ENCODE measurements at places on chromosomes 13 and 19.

DNA sequence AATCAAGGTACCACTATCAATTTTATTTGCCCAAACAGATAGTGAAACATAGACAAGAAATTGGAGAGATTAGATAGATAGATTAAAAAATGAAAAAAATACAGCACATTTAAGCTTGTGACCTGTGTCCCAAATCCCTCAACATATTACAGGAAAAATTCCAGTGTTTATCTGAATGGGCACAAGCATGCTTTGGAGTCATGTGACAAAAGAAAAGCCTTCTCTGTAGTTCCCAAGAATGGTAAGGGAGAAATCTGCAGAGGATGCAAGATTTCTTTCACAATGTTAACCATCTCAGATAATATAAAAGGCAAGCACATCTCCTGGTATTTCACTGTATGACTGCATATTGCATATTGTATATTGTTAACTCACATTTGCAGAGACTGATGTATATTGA is 168.0 kb downstream of the PCDH9 start:
- DNase-seq, result no peak

DNA sequence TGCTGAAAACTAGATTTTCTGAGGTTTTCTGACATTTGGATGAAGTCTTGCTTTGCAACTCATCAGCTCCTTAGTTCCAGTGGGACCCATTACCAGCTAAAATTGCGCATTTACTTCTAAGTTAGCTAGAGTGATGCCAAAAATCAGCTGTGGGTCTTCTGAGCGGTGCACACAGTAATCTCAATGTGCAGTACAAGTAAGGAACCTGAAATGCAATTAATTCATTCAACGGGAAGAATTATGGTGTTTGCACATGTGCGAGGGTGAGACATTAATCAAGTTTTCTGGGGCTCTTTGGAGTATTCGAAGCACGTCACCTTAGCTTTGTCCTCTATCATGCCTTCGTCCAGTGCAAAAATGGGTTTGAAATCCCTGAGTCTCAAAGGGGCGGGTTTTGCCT is 146.2 kb downstream of the MYO16 start:
- no peak for DNase-seq

GRCh38 chr19:42477933-42478332 is 35.2 kb upstream of the CXCL17 start:
- no peak for DNase-seq

- no peak for DNase-seq
Measured at GRCh38 chr13:32499538-32500210, 38.9 kb downstream of the N4BP2L2 start.

GRCh38 chr13:49869519-49869918 is 66.6 kb downstream of the SPRYD7 start:
- DNase-seq, result peak; percentile 6

DNA sequence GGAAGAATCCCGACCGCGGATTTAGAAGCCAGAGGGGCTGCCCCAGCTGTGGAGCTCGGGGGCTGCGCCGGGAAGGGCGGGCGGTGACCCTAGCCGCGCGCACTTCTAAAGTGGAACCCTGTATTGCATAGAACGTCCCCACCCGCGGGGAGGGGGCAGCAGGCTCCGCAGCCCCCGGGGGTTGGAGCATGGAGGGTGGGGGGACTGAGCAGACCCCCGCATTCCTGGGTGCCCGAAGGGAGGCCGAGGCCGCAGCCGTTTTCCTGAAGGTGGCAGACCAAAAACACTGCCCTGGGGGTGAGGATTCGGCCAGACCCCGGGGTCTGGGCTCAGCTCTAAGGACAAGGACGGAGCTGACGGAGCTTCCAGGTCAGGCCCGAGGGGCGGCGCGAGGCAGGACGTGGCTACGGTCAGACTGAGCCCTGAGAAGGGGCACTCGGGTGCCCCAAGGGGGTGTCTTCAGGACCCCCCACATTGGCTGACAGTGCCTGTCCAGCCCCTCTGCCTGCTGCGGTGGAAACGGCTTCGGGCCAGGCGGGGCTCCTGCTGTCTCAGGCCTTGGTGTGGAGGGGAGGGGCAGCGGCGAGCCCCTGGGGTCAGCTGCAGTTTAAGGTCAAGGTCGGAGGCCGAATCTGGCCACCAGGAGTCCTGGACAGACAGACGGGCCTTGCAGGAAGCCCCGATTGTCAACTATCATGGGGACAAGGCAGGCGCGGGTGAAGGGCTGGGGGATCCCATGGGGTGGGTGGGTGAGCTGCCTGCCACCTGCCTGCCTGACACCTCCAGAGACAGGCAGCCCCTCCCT is 12.6 kb downstream of the MKNK2 start:
- DNase-seq, result no peak

DNA sequence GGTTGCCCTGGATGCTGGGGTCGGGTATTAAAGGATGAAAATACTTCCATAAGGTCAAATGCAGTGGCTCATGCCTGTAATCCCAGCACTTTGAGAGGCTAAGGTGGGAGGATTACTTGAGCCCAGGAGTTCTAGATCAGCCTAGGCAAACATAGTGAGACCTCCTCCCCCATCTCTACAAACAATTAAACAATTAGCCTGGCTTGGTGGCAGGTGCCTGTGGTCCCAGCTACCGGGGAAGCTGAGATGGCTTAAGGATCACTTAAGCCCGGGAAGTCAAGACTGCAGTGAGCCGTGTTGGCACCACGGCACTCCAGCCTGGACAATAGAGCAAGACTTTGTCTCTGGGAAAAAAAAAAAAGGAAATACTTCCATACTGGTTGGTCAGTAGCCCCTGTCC is 1.5 kb downstream of the KLK11 start:
- no peak for DNase-seq

Data from neural crest cell (in vitro differentiated cells).